Skeletal muscle cell (primary cell): ENCODE measurements at places on chromosomes 6 and 20.

DNA sequence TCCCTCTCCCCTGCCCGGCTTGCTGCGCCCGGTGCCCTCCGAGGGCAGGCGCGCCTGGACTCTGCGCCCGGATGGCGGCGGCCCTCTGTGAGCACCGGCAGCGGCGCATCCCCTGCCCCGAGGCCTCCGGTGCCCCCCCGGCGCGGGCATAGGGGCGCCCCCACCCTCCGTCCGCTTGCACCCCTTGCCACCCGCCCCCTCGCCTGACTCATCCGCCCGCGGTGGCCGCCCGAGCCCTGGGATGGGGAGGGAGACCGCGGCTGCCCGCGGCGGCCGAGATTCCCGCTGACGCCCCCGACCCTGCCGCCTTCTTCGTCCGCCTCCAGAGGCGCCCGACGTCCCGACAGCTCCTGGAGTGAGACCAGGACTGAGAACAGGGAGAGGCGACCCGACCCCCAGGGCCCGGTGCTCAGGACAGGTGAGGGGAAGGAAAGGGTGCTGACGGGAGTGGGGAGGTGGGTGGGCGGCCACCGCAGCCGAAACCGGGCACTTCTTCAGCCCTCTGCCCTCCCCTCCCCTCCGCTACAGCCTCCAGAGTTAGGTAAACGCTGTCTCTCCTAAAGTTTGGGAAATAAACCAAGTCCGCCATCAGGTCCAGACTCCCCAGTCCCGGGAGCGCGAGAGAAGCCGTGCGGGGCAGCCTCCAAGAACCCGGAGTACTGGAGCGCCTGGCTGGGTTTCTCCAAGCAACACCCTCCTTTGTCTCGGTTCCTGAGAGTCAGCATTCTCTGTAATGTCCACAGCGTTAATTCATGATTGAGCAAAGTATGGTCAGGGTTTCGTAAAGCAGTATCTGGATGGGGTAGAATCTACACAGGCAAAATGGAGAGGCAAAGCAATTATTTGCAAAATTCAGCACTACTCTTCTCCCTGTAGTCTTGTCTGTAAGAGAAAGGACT is 539 bp downstream of the TMEM200A start:
- DNase-seq: no peak

- no peak for DNase-seq
These were observed 11.4 kb upstream of the COL9A1 start for GRCh38 chr6:70314296-70314695.

- DNase-seq: no peak
These were observed 523.0 kb upstream of the FLRT3 start for GRCh38 chr20:14860410-14860814.

- no peak for DNase-seq
These were observed 63.5 kb upstream of the L3MBTL3 start for GRCh38 chr6:129954749-129955431.

GRCh38 chr20:41046716-41047115 is 18.1 kb downstream of the TOP1 start:
- DNase-seq: no peak

DNA sequence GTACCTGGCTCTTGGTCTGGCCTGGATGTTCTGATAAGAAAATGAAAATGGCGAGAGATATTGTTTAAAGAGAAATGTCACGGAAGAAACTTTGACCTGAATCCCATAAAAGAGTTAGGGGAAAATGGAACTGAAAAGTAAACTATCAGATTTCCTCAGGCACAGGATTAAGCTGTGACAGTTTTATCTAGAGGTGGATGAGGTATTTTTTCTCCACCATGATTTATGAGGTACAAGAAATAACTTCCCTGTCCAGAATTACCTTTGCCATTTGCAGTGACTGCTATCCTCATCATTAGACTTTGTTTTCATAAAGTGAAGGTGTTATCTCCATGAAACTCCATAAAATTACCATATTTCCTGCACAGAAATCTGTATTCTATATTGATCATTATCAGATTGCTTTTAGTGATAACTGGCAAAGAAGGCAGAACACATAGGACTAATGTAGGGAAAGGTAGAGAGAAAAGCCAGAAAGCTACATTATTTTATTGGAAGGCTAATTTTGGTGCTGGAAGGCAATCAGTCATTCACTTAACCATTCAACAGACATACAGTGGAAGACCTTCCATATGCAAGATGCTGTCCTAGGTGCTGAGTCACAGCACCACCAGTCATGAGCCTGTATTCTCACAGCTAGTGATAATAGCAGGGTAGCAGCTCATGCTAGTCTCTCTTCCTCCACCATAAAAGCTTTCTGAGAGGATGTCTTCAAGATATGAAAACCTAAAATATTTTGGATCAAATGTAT is 427.3 kb upstream of the CITED2 start:
- DNase-seq: no peak

GRCh38 chr6:44122801-44123200 is 4.5 kb downstream of the MRPL14 start:
- DNase-seq: no peak

GRCh38 chr6:43075670-43076463 is at the start of gene PTK7:
PTK7 (plus strand) TSS chr6:43076314; CDS start chr6:43076489, 175 bp downstream.
- DNase-seq: no peak

GRCh38 chr6:139376017-139376330 is 1.5 kb upstream of the CITED2 start:
- no peak for DNase-seq

GRCh38 chr20:57198132-57199072 is 68.0 kb downstream of the BMP7 start:
- DNase-seq: no peak
